ENCODE measurements at places on chromosomes 16 and 17.
A peak's percentile ranks its signal among the peaks of the same experiment; 100 is the strongest.

DNA sequence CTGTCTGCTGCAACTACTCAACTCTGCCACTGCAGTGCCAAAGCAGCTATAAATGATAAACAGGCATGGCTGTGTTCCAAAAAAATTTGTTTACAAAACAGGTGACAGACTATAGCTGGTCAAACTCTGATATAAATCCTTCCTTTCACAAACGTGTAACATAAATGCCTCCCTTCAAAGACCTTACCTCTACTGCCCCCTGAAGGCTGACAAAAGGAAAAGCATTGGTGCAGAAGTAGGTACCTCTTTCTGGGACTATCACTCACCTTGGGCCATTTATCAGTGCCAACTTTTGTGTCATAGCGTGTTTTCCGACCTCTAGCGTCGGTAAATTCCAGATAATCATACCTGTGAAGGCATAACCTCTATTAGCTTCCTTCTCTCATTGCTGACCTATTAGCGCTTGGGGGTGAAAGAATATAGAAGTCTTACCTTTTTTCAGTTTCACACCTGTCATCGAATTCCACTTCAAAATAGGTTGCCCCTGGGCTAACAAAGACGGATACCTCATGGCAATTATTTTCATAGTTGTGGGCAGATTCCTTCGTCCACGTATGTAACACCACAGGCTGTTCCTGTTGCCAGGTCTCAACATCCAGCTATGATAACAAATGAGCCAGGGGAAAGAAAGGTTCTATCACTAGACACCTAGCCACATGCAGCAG lies 67.9 kb downstream of the ZZEF1 start:
- DNase-seq, result peak; percentile 49

GRCh38 chr17:50835301-50836234 lies at the start of gene WFIKKN2:
Gene WFIKKN2, plus strand, starts transcription at chr17:50835586. Its CDS starts 352 bp downstream, at chr17:50835938.
- no peak for DNase-seq

DNA sequence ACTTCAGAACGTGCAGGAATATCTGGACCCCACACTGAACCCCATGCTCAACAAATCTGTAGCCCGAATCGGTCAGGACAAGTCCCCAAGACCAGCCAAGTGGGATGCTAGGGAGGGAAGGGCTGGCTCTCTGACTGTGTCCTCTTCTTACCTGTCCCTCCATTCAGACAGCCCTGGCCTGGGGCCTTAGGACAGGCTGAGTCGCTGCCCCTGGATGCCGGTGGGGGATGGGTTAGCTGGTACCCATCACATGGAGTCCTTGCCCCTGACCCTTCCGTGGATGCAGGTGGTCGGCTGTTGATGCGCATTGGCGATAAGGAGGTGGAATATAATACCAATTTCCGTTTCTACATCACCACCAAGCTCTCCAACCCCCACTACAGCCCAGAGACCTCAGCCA lies 16.0 kb upstream of the KDM6B start:
- DNase-seq, result no peak

GRCh38 chr17:49747632-49748031 lies 16.3 kb downstream of the FAM117A start:
- DNase-seq, result no peak

GRCh38 chr17:79909121-79909520 lies 69.9 kb upstream of the CBX4 start:
- DNase-seq, result no peak

GRCh38 chr17:76501827-76502307 lies 644 bp upstream of the RHBDF2 start:
- DNase-seq, result no peak

DNA sequence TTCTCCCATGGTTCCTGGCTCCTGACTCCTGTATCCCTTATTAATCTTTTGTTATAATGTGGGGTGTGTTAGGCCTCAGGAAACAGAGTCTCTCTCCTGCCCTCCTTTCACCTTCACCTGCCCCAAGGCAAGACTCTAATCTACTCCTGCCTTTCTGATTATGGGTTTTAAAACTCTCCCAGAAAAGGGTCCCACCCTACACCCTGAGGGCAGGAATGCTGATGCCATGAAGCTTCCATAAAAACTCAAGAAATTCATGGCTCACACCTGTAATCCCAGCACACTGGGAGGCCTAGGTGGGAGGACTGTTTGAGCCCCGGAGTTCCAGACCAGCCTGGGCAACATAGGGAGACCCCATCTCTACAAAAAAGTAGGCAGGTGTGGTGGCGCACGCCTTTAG lies 18.6 kb upstream of the SRCAP start:
- no peak for DNase-seq

GRCh38 chr17:63927464-63928171 lies 4.5 kb downstream of the CD79B start:
- DNase-seq, result no peak

GRCh38 chr17:81301195-81302144 lies 6.4 kb upstream of the SLC38A10 start:
- no peak for DNase-seq

DNA sequence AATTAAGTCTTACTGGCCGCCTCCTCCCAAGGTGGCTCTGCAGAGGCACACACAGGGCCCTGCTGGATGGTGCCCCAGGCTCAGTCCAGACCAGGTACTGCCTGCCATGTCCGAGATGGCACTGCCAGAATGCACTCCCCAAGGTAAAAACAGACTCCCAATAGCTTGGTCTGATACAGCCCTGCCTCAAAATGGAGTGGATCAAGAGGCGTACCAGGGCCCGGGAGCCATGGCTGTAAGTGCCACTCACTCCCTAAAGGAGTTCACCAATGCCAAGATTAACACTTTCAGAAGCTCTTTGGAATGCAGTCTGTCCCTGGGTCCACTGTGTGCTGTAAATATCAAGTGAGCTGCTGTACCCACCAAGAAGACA lies 576 bp upstream of the MYO18A start:
- DNase-seq, result no peak

DNA sequence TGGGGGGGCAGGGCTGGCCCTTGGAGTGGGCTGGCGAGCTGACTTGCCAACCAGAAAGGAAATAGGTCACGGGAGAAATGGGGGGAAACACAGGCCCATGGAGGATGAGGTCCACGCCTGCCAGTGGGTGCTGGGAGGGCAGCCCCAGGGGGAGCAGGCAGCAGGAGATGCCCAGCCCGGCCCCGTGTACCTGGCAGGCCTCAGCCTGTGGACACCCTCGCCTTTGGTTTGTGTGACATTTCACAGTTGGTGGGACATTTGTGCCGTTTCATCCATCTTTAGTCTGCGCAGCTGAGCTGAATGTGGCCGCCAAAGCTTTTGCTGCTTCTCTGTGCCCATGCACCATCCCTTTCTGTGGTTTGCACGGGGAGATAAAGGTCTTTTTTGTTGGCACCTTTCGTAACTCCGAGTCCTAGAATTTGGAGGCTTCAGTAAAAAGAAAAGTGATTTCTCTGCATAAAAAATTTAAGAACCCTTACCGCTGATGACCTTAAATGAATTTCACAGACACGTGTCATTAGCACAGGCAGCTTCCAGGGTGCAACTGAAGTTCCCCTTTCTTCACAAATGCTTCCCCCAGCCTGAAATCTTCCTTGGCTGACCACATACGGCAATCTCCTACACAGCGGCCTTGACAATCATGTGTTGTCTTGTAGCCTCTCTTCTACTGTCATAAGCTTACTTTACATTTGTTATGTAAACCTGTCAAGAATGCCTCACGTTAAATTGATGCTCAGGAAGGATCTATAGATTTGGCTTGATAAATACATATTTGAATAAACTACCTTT lies 193.6 kb downstream of the RPTOR start:
- DNase-seq, result no peak

DNA sequence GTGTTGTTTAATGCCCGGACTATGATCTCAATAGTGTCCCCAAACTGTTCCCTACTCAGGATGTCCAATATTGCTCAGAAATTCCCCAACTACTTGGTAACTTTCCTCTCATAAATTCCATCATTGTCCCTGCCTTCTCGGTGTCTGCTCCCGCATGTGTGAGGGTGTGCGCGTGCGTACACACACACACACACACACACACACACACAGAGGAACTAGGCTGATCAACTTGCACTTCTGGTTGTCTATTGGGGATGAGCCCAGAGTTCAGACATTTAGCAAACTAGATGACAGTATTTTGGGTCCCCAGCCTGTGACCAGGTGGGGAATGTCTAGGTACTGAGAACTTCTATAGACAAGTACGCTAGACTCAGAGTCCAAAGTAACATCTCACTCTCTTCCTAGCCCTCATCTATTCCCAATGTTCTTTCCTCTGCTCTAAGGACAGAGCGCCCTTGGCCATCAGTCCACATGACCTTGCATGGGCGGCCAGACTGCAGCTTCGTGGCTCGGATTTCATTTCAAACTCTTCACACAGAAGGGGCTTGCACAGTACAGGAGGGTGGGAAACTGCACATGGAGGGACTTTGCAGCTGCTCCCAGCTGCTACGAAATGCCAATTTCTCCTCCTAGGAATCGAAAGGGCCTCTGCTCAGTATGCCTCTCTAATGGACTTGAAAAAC lies 5.3 kb downstream of the HS3ST3A1 start:
- DNase-seq, result no peak

DNA sequence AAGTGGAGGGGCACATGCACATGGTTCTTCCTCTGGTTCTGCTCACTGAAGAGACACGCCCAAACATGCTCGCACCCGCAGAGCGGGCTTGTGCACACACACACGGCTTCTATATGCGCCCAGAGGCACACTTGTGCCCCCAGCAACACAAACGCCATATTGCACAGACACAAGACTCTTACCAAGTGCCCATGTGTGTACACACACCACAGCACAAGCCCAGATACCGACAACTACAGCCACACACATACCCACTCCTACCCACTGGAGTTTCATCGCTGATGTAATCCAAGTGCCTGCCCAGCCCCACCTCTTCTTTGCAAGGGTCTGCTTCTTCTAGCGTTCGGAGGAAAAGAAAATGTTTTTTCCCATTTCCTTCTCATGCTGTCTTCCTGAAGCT lies 6.5 kb upstream of the PRR29 start:
- DNase-seq, result no peak

DNA sequence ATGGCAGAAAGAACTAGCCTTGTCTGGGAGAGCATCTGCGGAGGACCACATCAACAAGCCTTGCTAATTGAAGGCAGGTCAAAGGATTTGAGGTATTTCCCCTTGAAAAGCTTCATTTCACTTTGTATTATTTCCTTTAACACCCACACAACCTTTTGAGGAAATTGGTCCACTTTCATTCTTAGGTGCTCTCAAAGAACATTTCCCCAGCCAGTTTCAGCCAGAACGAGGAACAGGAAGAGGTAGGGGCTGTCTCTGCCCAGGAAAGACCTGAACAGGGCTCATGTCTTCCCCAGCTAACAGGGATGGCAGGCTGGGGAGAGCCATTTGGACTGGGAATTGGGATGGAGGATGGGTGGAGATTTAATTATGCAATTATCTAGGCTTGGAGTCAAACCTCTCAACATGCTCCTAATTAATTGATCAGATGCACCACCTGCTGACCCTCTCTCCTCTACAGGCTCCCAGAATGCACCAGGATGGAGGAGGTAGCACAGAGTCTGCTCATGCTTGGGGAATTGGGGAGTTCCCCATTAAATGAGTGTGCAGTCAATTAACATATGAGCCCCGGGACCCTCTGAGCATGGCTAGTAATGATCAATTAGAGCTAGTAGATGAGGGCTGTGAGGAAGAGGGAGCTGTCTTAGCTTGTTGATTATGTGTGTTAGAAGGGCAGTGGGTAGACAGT lies 84.6 kb downstream of the GP2 start:
- DNase-seq, result no peak

- DNase-seq, result no peak
Observed at GRCh38 chr17:7703584-7704479, 1.2 kb upstream of the EFNB3 start.

GRCh38 chr17:63369233-63369632 lies 76.9 kb downstream of the CYB561 start:
- DNase-seq, result no peak

DNA sequence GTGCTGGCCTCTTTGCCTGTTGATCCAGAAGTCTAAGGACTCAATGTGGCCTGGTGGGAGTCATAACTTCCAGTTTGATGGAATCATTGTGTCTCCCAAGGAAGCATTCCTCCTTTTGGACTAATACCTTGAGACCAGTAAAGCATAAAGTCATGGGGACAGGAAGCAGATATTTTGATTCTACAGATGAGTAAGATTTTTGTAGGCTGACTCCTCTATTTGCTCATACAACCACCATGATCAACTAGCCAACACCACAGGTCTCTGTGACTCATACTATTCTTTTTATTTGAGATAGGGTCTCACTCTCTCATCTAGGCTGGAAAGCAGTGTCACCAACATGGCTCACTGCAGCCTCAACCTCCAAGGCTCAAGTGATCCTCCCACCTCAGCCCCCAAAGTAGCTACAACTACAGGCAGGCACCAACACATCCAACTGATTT lies 6.2 kb downstream of the MT2A start:
- DNase-seq, result no peak

DNA sequence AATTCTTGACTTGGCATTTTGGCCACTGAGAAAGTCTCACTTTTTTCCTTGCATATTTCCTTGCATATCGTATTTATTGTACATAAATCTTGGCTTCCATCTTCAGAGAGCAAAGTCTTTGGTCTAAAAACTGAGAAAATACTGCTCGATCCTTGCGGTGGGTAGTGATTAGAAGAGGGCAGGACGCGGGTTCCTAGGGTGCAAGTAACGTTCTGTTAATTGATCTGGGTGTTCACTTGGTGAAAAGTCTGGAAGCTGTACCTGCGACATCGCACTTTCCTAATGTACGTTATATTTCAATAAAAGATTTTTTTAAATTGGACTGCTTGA lies 758 bp upstream of the UBALD2 start:
- no peak for DNase-seq

DNA sequence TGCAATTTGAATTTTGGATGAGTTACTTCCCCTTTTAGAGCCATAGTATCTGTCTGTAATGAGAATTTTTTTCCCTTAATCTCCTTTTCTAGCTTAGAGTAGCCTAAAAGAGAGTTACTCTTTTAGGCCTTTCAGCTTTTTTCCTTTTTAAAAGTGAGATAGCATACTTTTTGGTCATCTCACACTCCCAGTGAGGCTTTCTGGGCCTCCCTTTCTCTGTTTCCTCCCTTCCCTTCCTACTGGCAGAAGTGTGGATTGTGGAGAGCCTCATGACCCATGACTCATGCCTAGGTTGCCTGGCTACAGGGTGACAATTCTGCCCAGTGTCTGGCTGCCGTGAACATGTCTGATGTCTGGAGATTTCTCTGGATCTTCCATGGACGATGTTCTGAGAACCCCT lies 15.2 kb downstream of the KRT23 start:
- peak; percentile 38 for DNase-seq

GRCh38 chr16:53920988-53921387 lies 217.0 kb downstream of the FTO start:
- DNase-seq, result no peak

DNA sequence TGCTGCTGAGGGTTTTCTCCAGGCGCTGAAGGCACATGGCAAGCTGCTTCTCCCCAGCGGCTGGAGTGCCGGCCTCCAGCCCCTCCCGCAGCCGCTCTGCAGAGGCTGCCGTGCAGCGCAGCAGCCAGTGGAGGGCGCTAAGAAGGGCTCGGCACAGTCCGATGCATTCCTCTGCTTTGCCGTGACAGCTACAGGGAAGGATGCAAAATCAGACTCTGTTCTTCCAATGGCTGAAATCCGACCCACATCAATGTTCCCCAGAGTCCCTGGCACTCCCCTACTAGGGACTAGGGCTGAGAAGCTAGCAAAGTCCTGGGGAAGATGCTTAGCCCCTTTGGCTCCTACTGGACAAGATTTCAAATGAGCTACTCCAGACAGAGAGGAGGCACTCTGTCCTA lies 19.0 kb downstream of the MED24 start:
- DNase-seq, result peak; percentile 40
